ENCODE measurements at places on chromosomes 1 and 21. TPM values are rescaled to one million over a fixed set of nuclear protein-coding genes. Genes with fewer than 3 reads are reported as not detected.

DNA sequence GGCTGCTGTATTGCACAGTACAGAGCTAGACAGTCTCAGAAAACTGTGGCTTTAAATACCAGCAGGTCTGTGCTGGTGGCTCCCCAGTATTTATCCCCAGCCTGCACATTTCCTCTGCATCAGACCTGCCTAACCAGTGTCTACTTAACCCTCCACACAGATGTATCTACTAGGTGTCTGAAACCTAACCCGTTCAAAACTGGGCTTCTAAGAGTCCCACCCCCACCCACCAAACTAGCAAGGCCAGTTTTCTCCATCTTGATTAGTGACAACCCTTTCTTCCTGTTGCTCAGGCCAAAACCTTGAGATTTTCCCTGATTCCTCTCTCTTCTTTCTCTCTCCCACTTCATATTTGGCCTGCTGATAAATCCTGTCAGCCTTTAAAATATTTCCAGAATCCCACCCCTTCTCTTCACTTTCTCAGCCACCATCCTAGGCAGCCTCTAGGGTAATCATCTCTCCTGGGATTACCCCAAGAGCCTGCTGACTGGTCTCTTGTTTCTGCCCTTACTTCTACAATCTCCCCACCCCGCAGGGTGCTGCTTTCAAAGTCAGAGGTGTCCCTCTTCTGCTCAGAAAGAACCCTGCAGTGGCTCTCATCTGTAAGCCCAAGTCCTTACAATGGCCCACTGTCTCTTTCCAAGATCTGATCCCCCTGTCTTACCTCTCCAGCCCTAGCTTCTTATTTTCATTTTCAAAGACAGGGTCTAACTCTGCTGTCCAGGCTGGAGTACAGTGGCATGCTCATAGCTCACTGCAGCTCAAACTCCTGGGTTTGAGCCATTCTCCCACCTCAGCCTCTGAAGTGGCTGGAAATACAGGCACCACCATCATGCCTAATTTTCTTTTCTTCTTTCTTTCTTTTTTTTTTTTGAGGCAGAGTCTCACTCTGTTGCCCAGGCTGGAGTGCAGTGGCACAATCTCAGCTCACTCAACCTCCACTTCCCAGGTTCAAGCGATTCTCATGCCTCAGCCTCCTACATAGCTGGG is 45.2 kb downstream of the H3-3A start:
- DNase-seq = no peak

- DNase-seq = no peak
Measured at GRCh38 chr1:13523780-13524477, 10.1 kb upstream of the LRRC38 start.

DNA sequence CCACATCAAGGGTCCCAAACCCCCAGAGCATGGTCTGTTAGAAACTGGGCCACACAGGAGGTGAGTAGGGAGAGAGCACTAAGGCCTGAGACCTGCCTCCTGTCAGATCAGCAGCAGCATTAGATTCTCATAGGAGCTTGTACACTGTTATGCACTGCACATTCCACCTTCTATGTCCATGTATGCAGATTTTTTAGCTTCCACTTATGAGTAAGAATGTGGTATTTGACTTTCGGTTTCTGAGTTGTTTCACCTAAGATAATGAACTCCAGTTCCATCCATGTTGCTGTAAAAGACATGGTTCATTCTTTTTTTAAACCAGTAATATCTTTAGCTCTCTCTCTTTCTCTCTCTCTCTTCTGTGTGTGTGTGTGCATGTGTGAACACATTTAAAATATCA is 663 bp upstream of the GBP6 start:
- peak; percentile 18 for DNase-seq

GPR89A gene
- total RNA-seq = 38.4 TPM

DNA sequence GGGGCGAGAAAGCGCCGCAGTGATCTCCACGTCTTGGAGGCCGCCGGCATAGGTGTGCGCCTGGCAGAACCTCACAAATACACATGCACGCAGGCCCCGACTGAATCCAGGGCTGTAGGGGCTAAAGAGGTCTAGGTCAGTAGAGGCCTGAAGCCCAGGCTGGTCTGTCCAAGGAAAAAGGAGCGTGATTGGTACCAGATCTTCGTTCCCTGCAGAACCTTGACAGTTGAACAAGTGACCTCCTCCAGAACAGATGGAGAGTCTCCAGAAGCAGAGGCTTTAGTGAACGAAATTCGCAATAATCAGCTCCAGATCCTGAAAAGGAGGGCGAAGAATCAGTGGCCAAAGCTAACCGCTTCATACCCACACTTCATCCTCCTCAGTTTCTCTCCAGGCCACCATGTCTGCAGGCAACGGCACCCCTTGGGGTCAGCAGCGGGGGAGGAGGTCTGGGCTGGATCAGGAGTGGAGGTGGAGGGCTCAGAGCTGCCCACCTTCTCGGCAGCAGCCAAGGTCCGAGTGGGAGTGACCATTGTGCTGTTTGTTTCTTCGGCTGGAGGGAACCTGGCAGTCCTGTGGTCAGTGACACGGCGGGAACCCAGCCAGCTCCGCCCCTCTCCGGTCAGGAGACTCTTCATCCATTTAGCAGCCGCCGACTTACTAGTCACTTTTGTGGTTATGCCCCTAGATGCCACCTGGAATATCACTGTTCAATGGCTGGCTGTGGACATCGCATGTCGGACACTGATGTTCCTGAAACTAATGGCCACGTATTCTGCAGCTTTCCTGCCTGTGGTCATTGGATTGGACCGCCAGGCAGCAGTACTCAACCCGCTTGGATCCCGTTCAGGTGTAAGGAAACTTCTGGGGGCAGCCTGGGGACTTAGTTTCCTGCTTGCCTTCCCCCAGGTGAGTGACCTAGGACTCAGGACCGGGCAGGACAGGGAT is 749 bp upstream of the PEX11B start:
- peak; percentile 50 for DNase-seq

GJC2 gene
- total RNA-seq = 3.9 TPM

PEX10 gene
- total RNA-seq = 28.9 TPM

KRTAP19-3 gene
- total RNA-seq = not detected

ZNF362 gene
- 12.2 TPM for total RNA-seq

DNA sequence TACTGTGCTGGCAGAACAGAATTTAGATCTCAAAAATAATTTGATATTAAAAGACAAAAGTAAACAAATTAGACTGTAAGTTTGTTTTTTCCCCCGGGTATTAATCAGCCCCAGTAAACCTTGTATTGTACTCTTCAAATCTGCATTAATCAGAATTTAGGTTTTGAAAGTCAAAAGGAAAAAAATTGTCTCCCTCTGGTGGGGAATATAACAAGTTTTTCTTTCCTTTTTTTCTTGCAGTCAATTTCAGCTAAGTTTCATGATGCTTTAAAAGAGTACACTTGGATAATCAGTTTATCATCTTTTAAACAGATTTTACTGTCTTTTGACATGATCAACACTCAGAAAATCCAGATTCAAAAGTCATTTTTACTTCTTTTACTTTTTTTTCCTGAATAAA is 134.5 kb upstream of the PKN2 start:
- DNase-seq = peak; percentile 5
